ENCODE measurements at places on chromosomes 5 and 9.

- DNase-seq = no peak
These were observed 33.8 kb downstream of the RCL1 start for GRCh38 chr9:4826417-4827166.

DNA sequence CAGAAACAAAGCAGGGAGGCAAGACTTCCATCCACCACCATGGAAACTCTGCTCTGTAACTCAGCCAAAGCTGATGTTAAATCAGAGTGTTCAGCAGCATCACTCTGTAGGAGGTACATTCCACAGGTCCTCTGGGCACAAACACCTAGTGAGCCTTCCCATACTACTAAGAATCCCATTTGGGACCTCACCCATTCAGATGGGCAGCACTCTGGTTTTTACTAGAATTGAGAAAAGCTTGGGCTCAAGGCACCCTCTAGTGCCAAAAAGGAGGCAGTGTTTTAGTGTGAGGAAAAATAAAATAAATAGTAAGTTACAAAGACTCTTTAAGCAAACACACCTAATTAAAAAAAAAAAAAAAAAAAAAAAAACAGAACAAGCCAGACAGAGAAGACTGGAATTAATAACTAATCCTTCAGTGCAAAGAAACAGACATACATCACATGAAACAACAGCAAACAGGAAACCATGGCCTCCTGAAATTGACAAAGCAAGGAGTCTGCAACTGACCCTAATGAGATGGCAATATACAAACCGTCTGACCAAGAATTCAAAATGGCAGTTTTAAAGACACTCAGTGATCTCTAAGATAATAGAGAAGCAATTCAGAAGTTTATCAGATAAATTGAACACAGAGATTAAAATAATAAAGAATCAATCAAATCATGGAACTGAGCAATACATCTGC, 159.5 kb downstream of the GNA14 start:
- no peak for DNase-seq

DNA sequence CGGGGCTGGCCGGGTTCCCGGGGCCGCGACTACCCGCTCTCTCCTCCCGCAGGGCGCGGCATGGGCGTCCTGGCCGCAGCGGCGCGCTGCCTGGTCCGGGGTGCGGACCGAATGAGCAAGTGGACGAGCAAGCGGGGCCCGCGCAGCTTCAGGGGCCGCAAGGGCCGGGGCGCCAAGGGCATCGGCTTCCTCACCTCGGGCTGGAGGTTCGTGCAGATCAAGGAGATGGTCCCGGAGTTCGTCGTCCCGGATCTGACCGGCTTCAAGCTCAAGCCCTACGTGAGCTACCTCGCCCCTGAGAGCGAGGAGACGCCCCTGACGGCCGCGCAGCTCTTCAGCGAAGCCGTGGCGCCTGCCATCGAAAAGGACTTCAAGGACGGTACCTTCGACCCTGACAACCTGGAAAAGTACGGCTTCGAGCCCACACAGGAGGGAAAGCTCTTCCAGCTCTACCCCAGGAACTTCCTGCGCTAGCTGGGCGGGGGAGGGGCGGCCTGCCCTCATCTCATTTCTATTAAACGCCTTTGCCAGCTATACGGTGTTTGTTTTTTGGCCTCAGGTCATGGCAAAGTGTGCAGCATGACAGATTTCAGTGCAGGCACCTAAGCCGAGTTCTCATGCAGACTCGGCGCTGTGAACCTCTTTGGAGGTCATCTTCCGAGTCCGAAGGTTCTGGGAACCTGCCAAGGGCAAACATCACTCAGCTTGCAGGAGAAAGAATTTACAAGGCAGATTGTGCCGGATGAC, 516 bp downstream of the MRPL41 start:
- no peak for DNase-seq

GRCh38 chr9:133147412-133148198, 16.1 kb downstream of the GBGT1 start:
- DNase-seq = no peak

Data from non-pigmented ciliary epithelial cell (primary cell).